Activated CD8-positive, alpha-beta memory T cell treated with anti-CD3 and anti-CD28 coated beads for 48 hours (primary cell): ENCODE measurements at places on chromosomes 3 and 15.

GRCh38 chr3:110562621-110563020 lies 509.0 kb upstream of the NECTIN3 start:
- DNase-seq, result no peak

- no peak for DNase-seq
Measured at GRCh38 chr15:32855942-32856341, 138.1 kb downstream of the GREM1 start.

DNA sequence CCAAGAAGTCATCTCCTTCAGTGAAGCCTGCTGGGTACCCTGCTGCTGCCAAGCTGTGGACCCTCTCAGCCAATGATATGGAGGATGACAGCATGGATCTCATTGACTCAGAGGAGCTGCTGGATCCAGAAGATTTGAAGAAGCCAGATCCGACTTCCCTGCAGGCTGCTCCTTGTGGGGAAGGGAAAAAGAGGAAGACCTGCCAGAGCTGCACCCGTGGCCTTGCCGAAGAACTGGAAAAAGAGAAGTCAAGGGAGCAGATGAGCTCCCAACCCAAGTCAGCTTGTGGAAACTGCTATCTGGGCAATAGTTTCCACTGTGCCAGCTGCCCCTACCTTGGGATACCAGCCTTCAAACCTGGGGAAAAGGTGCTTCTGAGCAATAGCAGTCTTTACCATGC lies 13.7 kb upstream of the ANP32A start:
- no peak for DNase-seq

GRCh38 chr3:52784021-52784621 lies 6.7 kb downstream of the ITIH1 start:
- DNase-seq, result no peak

DNA sequence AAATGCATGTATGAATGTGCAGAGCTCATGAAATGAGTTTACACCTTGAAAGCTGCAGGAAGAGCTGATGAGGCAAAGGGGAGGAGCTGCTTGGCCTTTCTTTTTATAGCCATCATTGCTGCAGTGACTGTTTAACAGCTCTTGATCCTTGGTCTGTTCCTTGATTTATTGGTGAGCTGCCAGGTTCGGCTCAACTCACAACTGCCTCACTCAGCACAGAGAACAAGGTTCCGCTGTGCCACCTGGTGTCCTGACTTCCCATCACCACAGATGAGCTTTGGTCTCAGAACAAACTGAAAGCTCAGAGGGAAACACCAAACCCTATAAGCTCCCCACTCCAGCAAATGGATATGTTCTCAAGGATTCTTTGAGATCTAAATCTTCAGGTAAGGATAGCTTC lies 626.1 kb downstream of the MAGI1 start:
- no peak for DNase-seq

DNA sequence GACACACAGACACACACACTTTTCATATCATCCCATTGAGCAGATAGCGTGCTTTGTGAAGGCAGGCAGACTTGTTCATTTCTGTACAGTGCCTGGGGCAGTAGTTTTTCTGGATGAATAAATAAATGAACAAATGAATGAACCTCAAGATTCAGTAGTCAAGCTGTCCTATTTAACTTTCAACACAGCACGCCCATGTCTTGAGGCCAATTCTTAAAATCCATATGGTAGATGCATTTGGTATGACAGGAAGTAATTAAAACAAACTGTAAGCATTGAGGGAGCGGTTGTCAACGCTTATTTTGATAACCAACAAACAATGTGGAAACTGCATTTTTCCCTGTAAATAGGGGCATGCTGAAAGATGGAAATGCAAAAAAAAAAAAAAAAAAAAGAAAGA lies 80.0 kb upstream of the BNC1 start:
- no peak for DNase-seq

DNA sequence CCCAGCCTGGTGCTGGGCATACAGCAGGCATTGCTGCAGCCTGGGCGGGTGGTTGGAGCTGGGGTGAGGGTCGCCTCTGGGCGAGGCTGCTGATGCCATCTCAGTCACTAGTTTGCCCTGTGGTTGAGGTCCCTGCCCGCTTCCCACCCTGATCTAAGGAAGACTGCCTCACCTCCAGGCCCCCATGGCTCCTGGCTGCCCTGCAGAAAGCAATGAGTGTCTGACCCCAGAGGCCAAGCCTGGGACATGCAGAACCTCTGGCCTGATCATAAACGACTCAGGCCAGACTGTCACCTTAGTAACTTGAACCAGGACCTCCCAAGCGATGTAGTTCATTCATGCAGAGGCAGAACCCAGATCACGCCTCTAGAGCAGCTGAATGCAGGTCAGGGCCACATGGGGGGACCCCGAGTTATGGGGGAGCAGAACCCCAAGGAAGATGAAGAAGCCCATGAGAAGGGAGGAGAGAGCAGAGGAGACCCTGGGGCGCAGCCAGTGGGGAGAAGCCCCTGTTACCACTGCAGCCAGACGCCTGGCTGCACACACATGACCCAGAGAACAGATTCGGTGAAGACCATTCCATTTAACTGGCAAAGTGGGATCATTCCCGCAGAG lies 213.9 kb downstream of the TBC1D2B start:
- DNase-seq, result no peak

- no peak for DNase-seq
Measured at GRCh38 chr3:195845483-195845882, 33.8 kb upstream of the MUC4 start.

GRCh38 chr3:21830541-21830940 lies 79.5 kb upstream of the ZNF385D start:
- no peak for DNase-seq

DNA sequence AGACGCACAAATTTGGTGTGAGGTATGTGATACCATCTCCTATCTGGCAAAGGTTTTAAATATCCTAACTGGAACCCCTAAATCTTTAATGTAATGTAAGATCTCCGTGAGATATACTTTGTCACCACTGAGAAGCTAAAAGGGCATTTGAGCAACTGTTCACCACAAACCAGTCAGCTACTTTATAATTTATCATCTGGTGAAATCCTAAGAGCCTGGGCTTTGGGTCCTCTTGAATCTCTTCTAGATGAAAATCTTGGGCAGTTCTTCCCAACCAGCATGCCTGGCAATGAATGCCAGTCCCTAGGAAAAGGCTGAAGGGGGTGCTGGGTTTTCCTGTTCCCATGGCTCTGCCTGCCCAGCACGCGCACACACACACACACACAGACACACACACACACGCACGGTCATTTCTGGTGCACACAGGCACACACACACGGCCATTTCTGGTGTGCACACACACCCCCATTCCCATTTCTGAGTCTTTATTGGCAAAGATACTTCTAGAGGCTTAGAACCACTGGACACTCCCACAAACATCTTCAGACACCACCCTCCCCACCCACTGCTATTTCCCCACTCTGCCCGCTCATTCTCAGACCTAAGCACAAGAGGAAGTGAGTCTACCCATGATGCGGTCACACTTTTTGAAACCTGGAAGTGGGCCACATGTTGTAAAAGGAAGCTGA lies 72.6 kb downstream of the MYO1E start:
- DNase-seq, result peak; percentile 16

DNA sequence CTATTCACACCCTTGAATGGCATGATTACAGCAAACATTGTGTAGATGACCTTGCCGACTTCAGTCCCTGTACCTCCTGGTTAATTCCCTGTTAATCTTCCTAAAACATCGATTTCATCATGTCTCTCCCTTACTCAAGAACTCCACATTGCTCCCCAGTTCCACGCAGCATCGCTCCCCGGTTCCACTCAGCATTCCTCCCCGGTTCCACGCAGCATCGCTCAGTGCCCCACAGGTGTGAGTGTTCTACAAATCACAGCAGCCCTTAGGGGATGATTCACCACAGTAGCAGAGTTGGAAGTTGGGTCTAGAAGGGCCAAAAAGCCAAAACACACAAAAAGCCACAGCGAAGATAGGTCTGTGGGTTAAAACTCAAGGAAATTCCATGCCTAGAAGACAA lies 8.6 kb upstream of the TNK2 start:
- DNase-seq, result no peak
